Stimulated activated CD8-positive, alpha-beta memory T cell treated with anti-CD3 and anti-CD28 coated beads, Interleukin-7, amount 100 ng/mL, for 1 hour (primary cell): ENCODE measurements at places on chromosomes 7 and 10.

GRCh38 chr10:129694691-129695243 is 227.7 kb downstream of the MGMT start:
- no peak for DNase-seq

GRCh38 chr10:71881647-71882355 is 30.8 kb upstream of the PSAP start:
- DNase-seq, result no peak

DNA sequence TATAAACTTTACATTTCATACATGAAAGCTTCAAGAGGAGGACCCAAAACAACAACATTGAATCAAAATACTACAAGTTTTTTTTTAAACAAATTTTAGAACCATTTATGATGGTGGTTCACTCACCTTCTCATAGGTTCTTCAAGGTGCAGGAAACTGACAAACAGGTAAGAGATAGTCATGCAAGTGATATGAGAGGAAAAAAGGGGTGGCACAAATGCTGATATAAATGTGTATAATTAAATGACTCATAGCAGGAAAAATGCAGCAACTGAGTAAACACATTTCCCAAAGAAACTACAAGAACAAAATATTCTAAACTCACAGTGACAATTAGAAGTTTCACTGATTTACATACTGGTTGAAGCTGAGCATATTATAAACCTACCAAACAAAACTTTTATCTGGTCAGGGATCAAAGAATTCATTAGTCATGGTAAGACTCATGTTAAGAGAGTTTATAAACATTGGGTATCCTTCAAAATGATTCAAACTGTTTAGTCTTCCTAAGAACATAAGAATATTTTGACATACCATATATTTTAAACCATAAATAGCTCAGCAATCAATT is 14.1 kb downstream of the ZWINT start:
- DNase-seq, result no peak

- DNase-seq, result no peak
Observed at GRCh38 chr10:125783957-125784356, 8.3 kb upstream of the MMP21 start.

GRCh38 chr10:23885853-23886252 is 323.1 kb upstream of the KIAA1217 start:
- no peak for DNase-seq

DNA sequence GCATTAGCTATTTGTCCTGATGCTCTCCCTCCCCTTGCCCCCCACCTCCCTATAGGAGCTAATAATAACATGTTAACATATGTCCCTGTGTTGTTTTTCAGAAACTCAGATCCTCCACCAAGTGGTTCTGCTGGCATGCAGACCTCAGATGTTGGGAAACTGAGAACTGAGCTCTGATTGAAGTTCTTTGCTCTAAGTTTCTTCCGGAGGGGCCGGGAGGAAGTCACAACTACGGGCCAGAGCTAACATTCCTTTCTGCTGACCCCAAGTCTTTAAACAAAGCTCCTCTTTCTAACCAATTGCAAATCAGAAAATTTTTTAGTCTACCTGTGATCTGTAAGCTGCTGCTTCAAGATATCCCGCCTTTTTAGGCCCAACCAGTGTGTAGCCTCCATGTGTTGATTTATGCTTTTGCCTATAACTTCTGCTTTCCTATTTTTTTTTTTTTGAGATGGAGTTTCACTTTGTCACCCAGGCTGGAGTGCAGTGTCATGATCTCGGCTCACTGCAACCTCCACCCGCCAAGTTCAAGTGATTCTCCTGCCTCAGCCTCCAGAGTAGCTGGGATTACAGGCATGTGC is 66.6 kb downstream of the LYZL1 start:
- DNase-seq, result no peak

DNA sequence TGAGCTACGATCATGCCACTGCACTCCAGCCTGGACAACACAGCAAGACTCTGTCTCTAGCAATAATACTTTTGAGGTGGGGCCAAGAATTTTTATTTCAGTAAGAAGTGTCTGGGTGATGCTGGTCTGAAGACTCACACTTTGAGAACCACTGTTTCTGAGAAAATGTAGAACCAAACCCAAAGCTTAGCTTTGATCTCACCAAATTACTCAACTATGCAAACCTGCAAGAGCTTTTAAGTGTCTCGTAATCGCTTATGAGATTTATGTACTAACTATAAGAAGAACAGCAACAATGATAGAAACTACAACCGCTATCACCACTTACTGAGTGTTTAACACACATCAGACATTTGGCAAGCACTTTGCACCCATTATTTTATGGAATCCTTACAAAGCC is 29.5 kb downstream of the APBB1IP start:
- no peak for DNase-seq
